ENCODE measurements at places on chromosomes 11 and 22.

DNA sequence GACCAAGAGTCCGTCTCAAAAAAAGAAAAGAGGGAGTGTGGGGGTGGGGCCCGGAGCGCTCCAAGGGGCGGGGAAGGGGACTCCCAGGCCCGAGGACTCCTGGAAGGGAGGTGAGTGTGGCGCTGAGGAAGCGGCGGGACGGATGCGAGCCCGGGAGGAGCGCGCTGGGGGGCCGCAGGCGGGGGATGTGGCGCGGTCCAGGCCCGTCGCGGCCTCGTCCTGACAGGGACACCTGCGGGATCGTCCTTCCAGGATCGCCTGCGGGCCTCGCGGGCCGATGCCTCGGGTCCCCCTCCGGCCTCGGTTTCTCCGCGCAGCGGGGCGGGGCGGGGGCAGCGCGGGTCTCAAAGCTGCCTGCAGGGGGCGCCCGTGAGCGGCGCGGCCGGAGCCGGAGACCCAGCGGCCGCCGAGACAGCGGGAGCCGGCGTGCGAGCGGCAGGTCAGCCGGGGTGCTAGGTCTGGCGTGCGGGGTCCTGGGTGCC lies 3.8 kb upstream of the ADORA2A start:
- DNase-seq = no peak

- no peak for DNase-seq
Observed at GRCh38 chr11:65611758-65612603, 2.0 kb downstream of the MAP3K11 start.

GRCh38 chr22:39570226-39570625 lies 327 bp upstream of the CACNA1I start:
- no peak for DNase-seq

DNA sequence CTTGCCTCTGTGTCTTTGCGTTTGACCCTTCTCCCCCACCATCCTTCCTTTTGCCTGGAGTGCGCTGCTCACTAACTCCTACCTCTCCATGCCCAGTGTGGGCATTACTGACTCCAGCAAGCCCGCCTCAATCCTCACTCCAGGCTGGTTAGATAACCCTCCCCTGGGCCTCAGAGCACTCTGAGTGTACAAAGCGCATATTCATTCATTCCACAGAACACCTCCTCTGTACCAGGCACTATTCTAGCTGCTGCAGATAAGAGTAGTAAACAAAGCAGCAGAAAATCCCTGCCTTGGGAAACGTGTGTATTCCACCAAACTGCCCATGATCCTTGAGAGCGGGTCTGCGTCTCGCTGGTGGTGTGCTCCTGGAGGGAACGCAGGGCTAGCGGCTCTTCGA lies 3.2 kb downstream of the SLC22A8 start:
- DNase-seq = no peak

- no peak for DNase-seq
Observed at GRCh38 chr22:37205046-37205445, 7.2 kb downstream of the SSTR3 start.

Measured in smooth muscle cell of the brain vasculature (primary cell).